ENCODE measurements at places on chromosomes 5 and 9.

DNA sequence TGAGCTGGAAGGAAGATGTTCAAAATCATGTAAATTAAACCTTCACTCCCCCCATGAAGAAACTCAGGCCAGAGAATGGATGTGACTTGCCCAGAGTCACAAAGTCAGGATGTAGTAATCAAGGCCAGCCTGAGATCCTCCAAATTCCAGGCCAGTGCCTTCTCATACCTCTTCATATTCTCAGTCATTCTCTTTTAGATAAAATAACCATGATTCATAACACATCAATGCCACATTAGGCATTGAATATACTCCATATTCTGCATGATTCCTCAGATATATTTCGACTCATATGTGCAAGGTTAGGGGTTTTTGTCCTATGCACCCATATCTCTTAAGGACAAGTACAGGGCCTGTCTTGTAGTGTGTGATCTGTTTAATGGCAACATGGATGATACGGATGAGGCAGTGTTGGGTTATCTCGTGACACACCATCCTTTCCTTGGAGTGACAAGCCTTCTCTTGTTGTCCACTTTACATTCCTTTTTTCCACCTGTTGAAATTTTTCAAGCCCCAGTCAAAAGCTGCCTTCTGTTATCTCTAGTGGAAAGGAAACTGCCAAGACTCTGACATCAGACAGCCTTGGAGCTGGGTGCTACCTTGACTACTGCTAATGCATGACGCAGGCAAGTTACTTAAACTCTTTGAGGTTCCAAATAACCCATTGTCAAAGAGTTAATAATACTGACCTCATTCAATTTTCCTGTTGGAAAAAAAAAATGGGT, 227.5 kb upstream of the NR4A3 start:
- DNase-seq = no peak

GRCh38 chr5:163612358-163613149, 107.1 kb downstream of the MAT2B start:
- peak; percentile 7 for DNase-seq

DNA sequence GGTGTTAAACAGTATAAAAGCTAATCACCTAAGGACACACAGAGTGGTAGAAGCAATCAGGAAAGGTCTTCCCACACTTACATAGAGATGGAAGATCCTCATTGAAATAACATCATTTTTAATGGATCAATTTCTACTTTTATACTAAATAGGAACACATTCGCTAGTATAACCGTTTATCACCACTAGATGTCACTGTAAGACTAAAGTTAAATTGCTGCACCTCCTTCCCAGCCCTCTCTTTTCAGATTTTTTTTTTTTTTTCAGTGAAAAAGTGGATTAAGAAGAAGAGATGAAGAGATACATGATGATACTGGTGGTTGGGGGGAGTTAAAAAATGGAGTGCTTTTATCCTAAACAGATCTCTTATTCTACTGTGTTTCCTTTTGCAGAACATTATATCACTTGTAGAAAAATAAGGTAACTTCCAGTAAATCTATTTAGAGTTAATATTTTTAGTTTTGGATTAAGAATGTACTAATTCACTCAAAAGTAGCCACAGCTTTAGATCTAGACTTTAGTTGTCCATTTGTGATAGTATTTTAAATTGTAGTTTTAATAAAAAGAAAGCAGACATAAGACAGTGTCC, 116.9 kb upstream of the ARRDC3 start:
- peak; percentile 52 for DNase-seq

DNA sequence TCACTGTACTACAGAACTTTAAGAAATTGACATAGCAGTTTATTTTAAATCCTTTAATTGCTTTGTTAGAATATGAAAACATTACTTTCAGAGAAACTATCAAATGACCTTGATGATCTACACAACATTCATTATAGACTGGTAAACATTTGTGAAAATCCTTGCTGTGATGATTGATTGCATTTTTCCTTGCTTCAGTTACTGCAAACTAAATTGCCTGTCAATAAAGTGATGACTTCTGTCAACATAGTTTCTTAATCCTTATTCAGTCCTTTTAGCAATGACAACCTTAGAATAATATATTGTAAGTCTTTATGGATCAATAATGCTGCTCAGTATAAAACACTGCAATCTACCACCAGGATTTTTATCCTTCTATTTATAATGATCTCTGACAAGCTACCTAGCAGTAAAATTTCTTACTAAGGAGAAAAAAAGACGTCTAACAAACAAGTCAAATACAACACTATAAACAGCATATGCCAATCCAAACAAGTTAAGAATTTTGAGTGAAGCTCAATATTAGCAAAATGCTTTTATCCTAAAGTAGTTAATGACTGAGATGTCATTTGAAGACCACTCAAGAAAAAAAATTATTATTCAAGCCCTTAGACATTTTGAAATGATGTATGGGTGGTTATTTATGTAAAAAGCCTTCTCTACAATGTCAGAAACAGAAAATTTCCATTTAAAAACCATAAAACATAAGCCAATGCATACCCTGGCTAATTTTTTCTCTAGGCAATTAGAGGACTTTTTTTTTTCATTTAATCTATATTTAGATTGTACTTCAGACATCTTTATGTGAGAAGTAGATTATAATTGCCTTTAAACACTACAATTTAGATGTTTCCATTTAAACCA, 105.5 kb downstream of the FBXL17 start:
- no peak for DNase-seq

DNA sequence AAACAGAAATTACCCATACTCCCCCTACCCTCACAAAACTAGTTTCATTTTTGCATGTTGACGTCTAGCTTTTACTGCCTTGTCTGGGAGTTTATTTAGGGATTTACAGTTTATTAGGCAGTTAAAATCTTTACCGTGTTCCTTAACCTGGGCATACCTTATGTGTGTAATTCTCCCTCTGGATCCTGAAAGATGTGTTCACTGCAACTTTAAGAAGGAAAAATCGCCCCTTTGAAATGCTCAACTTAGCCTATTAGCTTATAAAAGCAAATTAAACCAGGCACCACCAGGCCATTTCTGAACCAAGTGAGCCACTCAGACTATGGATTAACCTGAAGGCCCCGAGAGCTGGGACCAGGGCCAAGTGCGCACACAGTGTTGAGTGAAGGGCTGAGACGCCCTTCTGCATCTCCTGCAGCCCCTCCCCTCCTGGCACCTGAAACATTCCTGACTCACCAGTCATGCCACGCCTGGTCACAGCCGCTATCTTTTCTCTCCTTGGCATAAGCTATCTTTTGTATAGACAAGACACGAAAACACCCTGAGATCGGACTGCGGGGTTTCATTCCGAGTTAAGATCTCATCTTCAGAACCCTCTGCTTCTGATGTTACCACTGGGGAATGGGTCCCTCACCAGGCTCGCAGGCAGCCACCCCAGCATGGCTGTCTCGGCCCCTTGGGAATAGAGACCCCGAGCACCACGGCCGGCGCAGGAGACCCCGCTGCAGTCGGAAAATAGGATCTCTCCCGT, 111.9 kb downstream of the ROR2 start:
- DNase-seq = peak; percentile 52

GRCh38 chr5:79853676-79854418, 137.2 kb downstream of the MTX3 start:
- DNase-seq = no peak

DNA sequence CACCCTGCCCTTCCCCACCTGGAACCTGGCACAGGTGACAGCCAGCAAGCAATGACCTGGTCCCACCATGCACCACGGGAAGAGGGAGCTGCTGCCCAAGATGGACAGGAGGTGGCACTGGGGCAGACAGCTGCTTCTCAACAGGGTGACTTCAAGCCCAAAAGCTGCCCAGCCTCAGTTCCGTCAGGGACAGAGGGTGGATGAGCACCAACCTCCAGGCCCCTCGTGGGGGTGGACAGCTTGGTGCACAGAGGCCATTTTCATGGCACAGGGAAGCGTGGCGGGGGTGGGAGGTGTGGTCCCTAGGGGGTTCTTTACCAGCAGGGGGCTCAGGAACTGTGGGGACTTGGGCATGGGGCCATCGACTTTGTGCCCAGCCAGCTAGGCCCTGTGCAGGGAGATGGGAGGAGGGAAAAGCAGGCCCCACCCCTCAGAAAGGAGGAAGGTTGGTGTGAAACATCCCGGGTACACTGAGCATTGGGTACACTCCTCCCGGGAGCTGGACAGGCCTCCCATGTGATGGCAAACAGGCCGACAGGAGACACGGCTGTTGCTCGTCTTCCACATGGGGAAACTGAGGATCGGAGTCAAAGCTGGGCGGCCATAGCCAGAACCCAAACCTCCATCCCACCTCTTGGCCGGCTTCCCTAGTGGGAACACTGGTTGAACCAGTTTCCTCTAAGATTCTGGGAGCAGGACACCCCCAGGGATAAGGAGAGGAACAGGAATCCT, 1.9 kb downstream of the CEL start:
- no peak for DNase-seq

DNA sequence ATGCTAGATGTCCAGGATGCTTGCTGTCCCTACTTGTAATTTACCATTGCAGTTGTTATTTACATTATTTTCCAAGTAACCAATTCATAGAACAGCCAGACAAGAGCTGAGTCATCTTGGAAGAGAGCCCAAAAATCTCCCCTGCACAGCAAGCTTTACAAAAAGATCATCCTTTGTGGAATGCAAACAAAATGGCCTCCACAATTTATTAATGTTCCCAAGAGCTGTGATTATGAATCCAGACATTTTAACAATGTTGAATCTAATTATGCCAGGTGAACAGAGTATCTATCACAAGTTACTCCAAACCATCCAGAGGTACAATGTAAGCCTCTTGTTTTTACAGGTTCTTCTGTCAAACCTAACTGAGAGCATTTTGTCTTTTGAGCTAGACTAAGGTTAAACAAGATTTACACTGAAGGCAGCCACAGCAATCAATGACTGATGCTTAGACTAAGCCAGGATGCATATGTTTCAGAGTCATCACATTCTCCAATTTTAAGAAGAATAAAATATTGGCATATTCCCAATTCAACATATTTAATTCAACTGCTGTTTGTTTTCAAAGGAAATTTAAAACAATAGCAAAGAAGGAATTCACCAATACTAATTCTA, 95.3 kb upstream of the SLC12A2 start:
- peak; percentile 95 for DNase-seq

DNA sequence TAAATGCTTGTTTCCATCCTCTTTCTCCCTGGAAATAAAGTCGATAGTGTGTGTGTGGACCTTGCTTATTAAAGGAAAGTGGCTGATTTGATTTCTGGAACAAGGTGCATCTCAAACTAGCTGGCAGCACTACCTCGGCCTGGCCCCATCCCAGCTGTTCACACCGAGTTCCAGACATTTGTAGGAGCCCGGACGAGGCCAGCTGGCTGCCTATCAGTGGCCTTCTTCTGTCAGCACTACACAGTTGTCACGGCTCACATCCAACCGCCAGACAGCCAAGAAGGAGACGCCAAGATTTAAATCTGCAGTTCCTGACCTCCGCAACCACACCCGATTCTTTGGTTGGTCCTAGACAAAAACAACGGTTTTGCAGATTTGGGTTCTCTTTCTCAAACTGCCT, 63.6 kb downstream of the PALM2AKAP2 start:
- DNase-seq = peak; percentile 36

- DNase-seq = peak; percentile 35
These were observed 7.8 kb upstream of the RXRA start for GRCh38 chr9:134318481-134318891.

DNA sequence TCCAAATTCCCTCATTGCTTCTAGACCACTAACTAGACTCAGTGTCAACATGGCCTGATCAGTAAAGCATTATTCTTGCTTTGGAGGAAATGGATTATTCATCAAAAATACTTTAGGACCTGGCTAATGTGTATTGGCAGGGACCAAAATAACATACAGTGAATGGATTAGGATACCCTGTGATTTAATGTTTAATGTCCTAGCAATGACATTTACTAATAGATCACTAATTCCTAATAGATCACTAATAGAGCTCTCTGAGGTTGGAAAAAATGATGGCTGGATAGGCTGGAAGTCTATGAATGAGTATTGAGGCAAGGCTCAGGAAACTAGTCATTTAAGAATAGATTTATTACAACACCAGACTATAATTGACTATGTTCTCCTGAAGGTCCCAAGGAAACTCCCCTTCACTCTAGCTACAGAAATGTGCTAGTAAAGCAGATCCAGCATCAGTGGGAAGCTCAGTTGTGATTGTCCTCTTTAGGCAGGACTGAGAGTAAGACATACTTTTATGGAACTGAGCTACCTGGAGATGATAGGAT, 46.1 kb upstream of the CHSY3 start:
- no peak for DNase-seq

- DNase-seq = no peak
These were observed 7.5 kb downstream of the LHX6 start for GRCh38 chr9:122221183-122221811.

GRCh38 chr5:139212486-139212885, 14.3 kb upstream of the SIL1 start:
- no peak for DNase-seq

GRCh38 chr9:129280623-129281271, 102.7 kb upstream of the IER5L start:
- DNase-seq = no peak

- DNase-seq = no peak
These were observed 720.5 kb downstream of the TLE4 start for GRCh38 chr9:80292231-80292630.

DNA sequence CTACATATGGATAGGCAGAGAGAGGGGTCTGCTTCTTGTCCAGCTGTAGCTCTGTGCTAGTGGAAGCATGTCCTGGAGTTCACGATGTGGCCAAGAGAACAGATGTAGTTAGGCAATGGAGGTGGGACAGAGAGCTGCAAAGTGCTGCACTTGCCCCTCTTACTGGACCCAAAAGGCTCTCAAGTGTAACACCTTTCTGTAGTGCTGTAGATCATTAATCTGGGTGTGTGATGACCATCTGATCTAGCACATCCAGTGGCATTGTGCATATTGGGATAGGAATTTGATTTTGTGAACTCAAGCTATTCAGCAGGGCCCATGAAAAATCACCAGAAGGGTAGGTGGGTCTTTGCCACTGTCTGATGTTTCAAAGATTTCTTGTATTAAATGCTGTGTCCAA, 151.4 kb downstream of the KDM4C start:
- no peak for DNase-seq

DNA sequence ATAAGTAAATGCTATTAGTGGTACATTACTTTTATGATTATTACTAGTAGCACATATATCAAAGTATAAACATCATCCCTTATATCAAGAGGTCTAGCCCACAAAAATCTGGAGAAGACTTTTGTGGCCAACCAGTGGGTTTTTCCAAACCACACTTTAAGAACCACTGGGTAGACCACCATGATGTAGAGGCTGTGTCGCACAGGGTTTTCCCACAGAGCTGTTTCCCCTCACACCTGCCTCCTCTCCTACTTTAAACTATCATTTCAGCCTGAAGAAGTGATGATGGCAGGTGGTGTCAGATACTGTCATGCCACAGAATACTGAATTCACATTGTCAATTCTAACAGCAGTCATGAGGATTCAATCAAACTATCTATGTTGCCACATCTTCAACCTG, 109.2 kb downstream of the FBXW11 start:
- no peak for DNase-seq

- DNase-seq = no peak
These were observed 30.6 kb upstream of the IL7R start for GRCh38 chr5:35826056-35826455.

GRCh38 chr9:312596-313320, 98.1 kb downstream of the DOCK8 start:
- no peak for DNase-seq

- no peak for DNase-seq
These were observed 48.8 kb upstream of the PLCXD3 start for GRCh38 chr5:41559184-41559583.

- DNase-seq = peak; percentile 54
These were observed 94.2 kb downstream of the FOXD1 start for GRCh38 chr5:73354406-73354805.
